ENCODE measurements at places on chromosomes 5 and 9. TPM values are rescaled to one million over a fixed set of nuclear protein-coding genes. Genes with fewer than 3 reads are reported as not detected.
A peak's percentile ranks its signal among the peaks of the same experiment; 100 is the strongest.

DNA sequence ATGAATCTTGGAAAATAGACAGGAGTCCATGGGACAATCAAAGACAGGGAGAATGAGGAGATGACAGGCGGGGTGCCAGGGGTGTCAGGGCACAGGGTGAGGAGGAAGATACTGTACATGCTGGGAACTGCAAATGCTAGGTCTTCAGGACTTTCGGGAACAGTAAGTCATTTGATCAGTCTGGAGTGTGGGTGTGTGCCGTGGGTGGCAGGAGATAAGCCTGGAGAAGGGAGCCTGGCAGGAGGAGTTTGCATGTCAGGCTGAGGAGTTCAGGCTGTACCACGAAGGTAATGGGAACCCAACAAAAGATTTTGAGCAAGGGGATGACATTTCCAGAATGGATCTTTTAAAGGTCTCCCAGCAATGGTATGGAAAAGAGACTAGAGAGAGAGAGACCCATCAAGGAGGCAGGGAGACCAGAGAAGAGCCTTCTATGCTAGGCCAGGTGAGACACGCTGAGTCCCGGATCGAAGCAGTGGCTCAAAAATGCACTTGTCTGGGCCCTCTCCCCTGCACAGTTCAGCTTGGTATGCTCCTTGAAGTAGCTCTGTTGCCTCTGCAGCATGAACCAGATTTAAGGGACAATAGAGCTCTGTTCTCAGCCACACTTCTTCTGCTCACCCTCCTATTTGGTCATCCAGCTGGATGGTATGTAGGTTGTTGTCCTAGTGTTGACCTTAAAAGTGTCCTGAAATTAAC is 77.0 kb upstream of the FER start:
- no peak for DNase-seq

The PARP8 gene
- 0.97 TPM for polyA plus RNA-seq

The SPATA31A3 gene
- polyA plus RNA-seq: not detected

DNA sequence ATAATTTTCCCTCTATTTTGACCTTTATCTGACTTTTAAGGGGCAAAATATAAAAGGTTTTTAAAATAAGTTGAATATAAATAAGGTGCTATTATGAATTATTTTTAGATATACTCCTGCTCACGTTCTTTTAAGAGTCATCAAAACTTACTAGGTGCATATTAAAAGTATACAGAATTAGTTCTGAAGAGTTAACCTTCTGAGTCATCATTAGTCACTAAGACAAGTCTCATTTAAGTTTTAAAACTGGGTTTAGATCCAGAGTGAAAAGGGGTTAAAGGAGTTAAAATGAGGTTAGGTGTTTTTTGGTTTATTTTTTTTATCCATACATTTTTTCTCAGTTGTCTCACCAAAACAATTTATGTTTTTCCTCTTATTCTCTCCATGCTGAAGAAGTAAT is 41.7 kb downstream of the SMIM15 start:
- no peak for DNase-seq

GRCh38 chr9:121620777-121621449 is 30.5 kb upstream of the DAB2IP start:
- DNase-seq: no peak

DNA sequence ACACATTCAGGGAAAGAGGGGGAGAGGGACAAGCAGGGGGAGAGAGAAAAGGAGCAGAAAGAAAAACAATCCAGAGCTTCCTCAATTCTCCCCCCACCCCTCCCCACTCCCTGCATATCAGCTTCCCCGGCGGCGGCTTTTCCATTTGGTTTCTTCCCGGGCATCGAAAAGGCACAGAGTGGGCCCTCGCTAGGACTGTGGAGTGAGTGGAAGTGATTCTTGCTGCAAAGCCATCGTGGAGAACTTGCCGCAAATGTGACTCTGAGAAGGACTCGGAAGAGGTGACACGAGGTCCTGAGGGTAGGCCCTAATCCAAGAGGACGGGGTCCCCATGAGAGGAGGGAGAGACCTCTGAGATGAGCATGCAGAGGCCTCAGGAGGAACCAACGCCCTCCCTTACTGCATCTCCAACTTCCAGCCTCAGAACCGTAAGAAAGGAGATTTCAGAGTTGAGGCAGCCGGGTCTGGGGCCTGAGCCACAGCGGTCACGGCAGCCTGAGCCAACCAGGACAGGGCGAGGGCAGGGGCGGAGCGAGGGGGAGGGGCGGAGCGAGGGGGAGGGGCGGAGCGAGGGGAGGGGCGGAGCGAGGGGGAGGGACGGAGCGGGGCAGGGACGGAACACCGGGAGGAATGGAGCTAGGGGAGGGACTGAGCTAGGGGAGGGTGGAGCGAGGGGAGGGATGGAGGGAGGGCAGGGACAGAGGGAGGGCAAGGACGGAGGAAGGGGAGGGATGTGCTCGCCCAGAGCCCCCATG is 21.2 kb upstream of the SARDH start:
- DNase-seq: peak; percentile 34
